ENCODE measurements at places on chromosomes 16 and 17. TPM values are rescaled to one million over a fixed set of nuclear protein-coding genes. Genes with fewer than 3 reads are reported as not detected.

- DNase-seq, result no peak
These were observed 22.8 kb downstream of the ZDHHC7 start for GRCh38 chr16:84988328-84989080.

GRCh38 chr16:85698935-85699558, 10.3 kb upstream of the GINS2 start:
- DNase-seq, result no peak

DNA sequence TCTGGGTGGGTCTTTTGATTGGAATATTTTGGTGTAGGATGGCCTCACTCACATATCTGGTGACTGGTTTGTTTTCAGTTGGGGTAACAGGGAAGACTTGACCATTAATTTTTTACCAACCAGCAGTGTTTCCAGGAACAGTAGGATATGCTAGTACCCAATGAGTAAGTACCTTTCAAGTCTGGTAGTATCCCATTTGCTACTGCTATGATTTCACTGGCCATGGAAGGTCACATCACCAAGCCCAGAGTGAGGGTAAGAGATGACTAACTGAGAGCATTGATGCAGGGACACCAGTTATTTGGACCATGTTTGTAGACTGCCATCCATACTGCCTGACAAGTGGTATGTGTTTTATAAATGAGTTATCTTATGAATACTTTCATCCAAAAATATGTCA, 277.7 kb downstream of the MAP2K6 start:
- DNase-seq, result no peak

- peak; percentile 12 for DNase-seq
These were observed 101.9 kb downstream of the STX8 start for GRCh38 chr17:9473711-9474110.

DNA sequence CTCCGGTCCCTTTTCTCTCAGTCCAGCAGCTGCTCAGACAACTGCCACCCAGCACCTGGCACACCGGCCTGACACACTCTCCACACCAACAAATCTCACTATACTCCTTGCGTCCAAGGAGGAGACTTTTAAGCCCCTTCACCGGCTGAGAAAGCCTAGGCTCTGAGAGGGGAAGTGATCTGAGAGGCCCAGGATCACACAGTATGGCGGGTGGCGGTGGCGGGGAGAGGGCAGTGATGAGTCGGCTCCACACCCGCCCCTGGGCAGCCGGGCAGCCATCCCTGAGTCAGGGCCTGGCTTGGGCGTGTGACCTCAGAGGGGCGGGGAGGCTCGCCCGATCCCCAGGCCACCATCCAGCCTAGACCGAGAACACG, 569 bp downstream of the FLII start:
- peak; percentile 89 for DNase-seq

The GRAPL gene
- not detected for total RNA-seq

The CSH2 gene
- total RNA-seq, result not detected

All from myocyte (in vitro differentiated cells).